SK-N-SH (cell line): ENCODE measurements at places on chromosomes 5 and 9. TPM values are rescaled to one million over a fixed set of nuclear protein-coding genes. Genes with fewer than 3 reads are reported as not detected.

Gene ADRA1B
- polyA plus RNA-seq = 1.9 and 2.2 TPM in 2 replicates

Gene PCDHB15
- polyA plus RNA-seq = 0.99 and 1.3 TPM in 2 replicates

Gene SOHLH1
- not detected in 2 replicates for polyA plus RNA-seq

- DNase-seq = no peak
These were observed 455.3 kb downstream of the RAB3C start for GRCh38 chr5:59037941-59038797.

DNA sequence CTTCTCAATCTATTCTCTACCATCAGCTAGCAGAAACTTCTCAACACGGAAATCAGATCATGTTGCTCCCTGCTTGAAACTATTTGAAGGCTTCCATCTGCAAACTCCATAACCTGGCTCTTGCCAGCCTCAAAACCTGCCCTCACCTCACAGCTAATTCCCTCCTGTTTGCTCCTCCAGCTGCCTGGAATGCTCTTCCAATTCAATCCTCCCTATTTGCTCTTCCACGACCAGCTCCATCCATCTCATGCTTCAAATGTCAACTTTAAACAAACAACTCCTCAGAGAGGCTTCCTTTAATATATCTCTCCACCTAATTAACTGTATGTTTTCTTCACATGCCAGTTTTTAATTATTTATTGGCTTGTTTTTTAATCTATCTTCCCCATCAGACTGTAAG lies 1.5 kb downstream of the PLAA start:
- DNase-seq = no peak

GRCh38 chr5:54838843-54839242 lies 146.6 kb downstream of the ESM1 start:
- DNase-seq = peak; percentile 15

- DNase-seq = no peak
These were observed 45.2 kb upstream of the SHOC1 start for GRCh38 chr9:111839987-111840386.

GRCh38 chr5:180313677-180314505 lies 22.0 kb upstream of the MAPK9 start:
- DNase-seq = peak; percentile 91

GRCh38 chr5:36631620-36632362 lies 25.4 kb downstream of the SLC1A3 start:
- no peak for DNase-seq

- no peak for DNase-seq
These were observed 232.0 kb downstream of the PJA2 start for GRCh38 chr5:109177782-109178181.
